MCF 10A (cell line): ENCODE measurements at places on chromosomes 5 and 9. TPM values are rescaled to one million over a fixed set of nuclear protein-coding genes. Genes with fewer than 3 reads are reported as not detected.

Gene NUTM2F
- not detected in 2 replicates for total RNA-seq

Gene BICD2
- total RNA-seq, result 23.1 and 23.5 TPM in 2 replicates

Gene SPATA31C1
- not detected in 2 replicates for total RNA-seq

Gene TYRP1
- total RNA-seq, result not detected in 2 replicates

Gene BOD1
- 129 and 139 TPM in 2 replicates for total RNA-seq

Gene NTRK2
- not detected in 2 replicates for total RNA-seq

Gene NRARP
- total RNA-seq, result 1.4 and 2.2 TPM in 2 replicates

Gene RNF183
- not detected in 2 replicates for total RNA-seq

GRCh38 chr5:101605700-101606099 is 690.4 kb downstream of the SLCO4C1 start:
- H3K27ac ChIP-seq, result no peak overlapping the region
- no peak overlapping the region for H3K4me3 ChIP-seq
- H3K27me3 ChIP-seq, result no peaks in the 10 kb centered on the region
- no peaks in the 10 kb centered on the region for H3K36me3 ChIP-seq
- no peaks in the 10 kb centered on the region for H3K4me1 ChIP-seq

DNA sequence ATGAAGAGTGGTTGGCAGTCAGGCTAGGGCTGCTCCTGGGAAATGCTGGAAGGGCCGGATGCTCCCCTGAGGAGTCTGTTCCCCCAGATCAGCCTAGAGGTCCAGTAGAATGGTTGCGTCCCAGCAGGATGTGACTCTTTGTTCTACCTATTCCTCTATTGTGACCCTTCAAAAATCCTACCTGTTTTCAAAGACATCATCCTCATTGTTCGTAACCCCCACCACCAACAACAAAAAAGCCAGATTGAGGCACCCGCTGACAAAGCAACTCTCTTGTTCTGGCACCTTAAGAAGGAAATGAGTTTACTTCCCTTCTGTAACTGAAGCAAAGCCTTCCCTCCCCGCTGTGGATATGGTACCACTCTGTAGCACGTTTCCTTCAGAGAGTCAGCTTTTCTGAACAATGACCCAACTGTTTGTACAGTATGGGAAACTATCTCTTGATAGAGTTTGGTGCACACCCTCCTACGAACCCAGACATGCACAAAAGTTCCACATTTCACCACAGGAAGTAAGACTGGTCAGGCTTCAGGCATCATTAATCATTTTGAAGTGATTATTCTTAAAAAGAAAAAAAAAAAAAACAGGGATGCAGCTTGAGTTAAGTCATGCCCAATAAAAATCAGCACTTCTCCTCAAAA is 207.2 kb downstream of the ENC1 start:
- peaks cover 6% of the 10 kb centered on the region for H3K36me3 ChIP-seq
- H3K4me1 ChIP-seq, result no peaks in the 10 kb centered on the region
- H3K27ac ChIP-seq, result no peak overlapping the region
- H3K4me3 ChIP-seq, result no peak overlapping the region

DNA sequence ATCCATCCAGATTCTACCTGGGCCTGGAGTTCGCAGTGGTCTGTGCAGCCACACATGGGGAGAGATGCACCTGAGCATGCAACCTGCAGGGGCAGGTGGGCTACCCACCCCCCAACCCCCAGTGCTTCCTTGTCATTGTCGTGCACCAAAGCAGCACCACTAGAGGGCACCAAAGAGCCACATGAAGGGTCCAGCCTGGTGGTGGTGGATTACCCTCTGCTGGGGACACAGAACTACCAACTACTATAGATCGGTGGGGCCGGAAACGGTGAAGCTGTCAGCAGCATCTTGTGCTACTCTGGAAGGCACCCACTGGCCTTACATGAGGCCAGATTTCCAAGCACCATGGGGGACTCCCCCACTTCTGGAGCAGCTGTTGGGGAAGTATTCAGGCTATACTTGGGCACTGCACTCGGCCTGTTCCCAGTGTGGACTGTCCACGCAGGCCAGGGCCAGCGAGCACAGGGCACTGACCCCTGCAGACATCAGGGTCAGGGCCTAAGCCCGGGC is 60.2 kb upstream of the TBC1D2 start:
- H3K4me3 ChIP-seq, result no peak overlapping the region
- H3K27ac ChIP-seq, result no peak overlapping the region
- H3K36me3 ChIP-seq, result no peaks in the 10 kb centered on the region
- peak; percentile 84 for DNase-seq
- peaks cover 6% of the 10 kb centered on the region for H3K4me1 ChIP-seq

DNA sequence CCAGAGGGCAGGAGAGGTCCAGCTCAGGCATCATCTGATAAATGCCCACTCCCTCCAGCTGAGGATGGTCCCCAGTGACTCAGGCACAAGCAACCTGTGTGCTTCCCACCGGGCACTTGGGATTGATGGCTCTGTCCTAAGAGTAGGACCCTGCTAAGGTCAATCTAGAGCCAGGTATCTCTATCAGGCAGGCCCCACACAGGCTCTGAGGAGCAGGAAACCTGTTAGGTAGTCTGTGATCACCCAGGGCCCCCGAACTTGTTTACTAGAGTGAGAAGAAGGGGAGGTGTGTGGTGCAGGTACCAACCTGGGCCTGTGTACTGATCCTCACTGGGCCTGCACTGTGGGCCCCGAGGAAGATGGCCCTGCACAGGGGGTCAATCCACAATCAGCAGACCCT is 119.6 kb upstream of the FSTL4 start:
- H3K36me3 ChIP-seq, result no peaks in the 10 kb centered on the region
- no peak for DNase-seq
- H3K27ac ChIP-seq, result no peak overlapping the region
- H3K4me3 ChIP-seq, result no peak overlapping the region
- peaks cover 9% of the 10 kb centered on the region for H3K27me3 ChIP-seq

DNA sequence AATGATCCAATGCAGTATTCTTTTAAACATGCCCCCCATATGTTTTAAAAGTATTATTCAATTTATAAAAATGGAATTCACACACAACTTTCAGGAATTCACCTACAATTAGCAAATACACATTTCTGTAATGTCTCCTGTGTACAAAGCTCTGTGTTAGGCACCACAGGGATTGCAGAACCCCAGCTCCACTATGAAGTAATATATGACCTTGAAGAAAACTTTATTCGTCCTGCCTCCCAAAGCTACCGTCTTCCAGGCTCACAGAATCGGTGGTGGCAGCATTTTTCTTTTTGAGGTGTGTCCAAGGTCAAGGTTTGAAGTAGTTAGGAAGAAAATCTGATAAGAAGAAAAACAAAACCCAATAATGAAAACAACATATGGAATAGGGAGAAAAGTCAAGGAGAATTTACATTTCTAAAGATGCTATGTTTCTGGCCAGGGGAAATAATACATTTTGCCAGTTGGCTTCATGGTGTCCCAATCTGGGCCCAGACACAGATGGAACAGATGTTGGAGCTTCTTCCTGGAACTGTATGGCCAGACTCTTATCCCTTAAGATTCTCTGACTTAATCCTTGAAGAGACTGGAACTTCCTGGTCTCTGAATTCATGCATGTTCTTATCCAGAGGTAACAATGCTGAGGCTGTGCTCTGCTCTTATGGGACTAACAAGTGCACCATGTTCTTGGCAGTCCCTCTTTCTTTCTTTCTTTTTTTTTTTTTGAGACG is 22.0 kb upstream of the LVRN start:
- H3K4me3 ChIP-seq, result no peak overlapping the region
- DNase-seq, result no peak
- H3K27ac ChIP-seq, result no peak overlapping the region
- H3K36me3 ChIP-seq, result no peaks in the 10 kb centered on the region

GRCh38 chr5:16108418-16108817 is 71.2 kb downstream of the MARCHF11 start:
- no peak for DNase-seq
- H3K27ac ChIP-seq, result no peak overlapping the region
- no peaks in the 10 kb centered on the region for H3K27me3 ChIP-seq

GRCh38 chr5:38451074-38451725 is 105.2 kb downstream of the LIFR start:
- no peak for DNase-seq
- no peak overlapping the region for H3K27ac ChIP-seq
- peaks cover 30% of the 10 kb centered on the region for H3K36me3 ChIP-seq
- H3K4me3 ChIP-seq, result no peak overlapping the region

DNA sequence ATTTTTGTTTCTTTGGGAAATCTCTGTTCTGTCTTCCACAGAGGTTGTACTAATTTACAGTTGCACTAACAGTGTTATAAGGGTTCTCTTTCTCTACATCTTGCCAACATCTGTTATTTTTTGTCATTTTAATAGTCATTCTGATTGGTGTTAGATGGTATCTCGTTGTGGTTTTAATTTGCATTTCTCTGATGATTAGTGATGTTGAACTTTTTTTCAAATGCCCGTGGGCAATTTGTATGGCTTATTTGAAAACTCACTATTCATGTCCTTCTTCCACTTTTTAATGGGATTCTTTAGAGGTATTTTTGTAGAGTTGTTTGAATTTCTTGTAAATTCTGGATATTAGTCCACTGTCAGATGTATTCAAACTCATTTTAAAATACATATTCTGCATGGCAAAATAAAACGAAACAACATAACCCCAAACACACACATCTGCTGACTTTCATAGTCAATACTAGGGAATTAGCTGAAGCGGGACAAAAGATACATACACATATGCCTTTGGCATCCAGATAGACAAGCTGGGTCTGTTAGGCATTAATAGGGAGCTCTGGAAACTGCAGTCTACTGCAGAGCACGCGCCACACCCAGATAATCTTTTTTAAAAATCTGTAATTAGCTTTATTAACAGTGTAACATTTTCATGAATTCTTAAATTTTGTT is 5.8 kb upstream of the SPATA31C2 start:
- peaks cover 44% of the 10 kb centered on the region for H3K27me3 ChIP-seq
- no peaks in the 10 kb centered on the region for H3K36me3 ChIP-seq
- no peak overlapping the region for H3K27ac ChIP-seq
- H3K4me3 ChIP-seq, result no peak overlapping the region
- no peaks in the 10 kb centered on the region for H3K4me1 ChIP-seq
- no peak for DNase-seq

GRCh38 chr5:95081500-95081960 is 203.4 kb downstream of the MCTP1 start:
- H3K4me3 ChIP-seq, result peak overlapping the region; percentile 76
- peak overlapping the region; percentile 84 for H3K27ac ChIP-seq
- no peaks in the 10 kb centered on the region for H3K27me3 ChIP-seq
- DNase-seq, result peak; percentile 93
- peaks cover 28% of the 10 kb centered on the region for H3K4me1 ChIP-seq

DNA sequence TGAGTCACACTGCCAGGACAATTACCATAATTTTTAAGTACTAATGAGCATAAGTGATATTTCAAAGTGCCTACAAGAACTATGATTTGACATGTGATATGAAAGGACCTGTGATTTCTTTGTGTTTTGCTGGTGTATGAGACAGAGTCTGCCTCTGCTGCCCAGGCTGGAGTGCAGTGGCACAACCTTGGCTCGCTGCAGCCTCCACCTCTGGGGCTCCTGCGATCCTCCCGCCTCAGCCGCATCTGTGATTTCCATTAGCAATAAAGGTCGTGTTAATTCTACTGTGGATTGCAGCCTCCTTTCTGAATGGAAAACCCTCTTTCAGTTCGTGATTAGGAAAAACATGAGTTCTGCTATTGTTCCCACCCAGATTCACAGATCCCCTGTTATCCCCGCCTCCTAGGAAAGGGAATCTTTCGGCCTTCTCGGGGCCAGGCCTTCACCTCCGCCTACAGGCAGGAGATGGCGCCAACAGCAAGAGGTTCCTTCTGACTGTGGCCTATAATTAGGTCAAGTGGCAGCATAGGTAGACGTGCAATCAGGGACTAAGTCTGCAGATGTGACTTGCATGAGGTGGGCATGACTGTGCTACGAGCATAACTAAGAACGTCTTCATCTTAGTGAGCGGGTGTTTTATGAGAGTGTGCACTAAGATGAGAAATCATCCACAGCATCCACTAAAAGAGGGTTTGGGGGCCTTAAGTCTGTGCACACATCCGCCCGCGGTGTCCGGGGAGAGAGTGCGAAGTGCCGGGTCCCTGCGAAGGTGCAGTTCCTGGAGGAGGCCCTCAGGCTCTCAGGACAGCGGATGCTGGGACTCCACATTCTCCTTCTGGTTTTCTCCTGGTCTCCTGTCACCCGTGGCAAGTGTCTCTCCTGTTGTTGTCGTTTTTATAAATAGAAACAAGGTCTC is 23.1 kb downstream of the TRIM7 start:
- peak; percentile 89 for DNase-seq
- H3K4me1 ChIP-seq, result peaks cover 12% of the 10 kb centered on the region
- H3K27ac ChIP-seq, result no peak overlapping the region
- no peaks in the 10 kb centered on the region for H3K36me3 ChIP-seq
- peak overlapping the region; percentile 3 for H3K4me3 ChIP-seq

- no peak overlapping the region for H3K27ac ChIP-seq
- H3K36me3 ChIP-seq, result peaks cover 99% of the 10 kb centered on the region
- no peaks in the 10 kb centered on the region for H3K27me3 ChIP-seq
- H3K4me1 ChIP-seq, result no peaks in the 10 kb centered on the region
These were observed 54.4 kb upstream of the LRRTM2 start for GRCh38 chr5:138929571-138929955.

- H3K4me3 ChIP-seq, result no peak overlapping the region
- no peaks in the 10 kb centered on the region for H3K4me1 ChIP-seq
- H3K27me3 ChIP-seq, result no peaks in the 10 kb centered on the region
- no peak overlapping the region for H3K27ac ChIP-seq
- peak; percentile 26 for DNase-seq
- H3K36me3 ChIP-seq, result no peaks in the 10 kb centered on the region
These were observed 366.9 kb upstream of the NUDT12 start for GRCh38 chr5:103929338-103930013.

DNA sequence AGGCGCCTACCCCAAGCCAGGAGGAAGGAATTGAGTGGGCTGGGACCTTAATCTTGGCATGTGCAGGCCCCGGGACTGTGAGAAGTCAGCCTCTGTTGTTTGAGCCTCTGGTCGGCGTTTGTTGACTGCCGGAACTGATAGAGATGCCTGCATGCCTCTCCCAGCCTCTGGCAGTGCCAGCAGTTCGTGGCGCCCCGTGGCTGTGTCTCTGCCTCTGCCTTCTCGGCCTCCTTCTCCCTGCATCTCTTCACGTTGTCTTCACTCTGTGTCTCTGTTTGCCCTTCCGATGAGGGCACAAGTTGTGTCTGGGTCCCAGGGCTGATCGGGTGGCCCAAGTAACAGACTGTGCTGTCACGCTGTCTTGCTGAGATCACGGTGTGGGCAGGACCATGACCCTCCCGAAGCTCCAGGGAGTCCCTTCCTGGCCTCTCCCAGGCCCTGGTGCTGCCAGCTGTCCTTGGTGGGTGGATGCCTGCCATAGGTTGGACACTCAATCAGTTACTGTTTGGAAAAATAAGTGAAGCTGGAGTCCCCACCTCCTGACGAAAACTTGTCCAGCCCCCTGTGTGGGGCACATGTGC is 133.5 kb upstream of the LPCAT1 start:
- no peak overlapping the region for H3K4me3 ChIP-seq
- DNase-seq, result no peak
- peaks cover 6% of the 10 kb centered on the region for H3K36me3 ChIP-seq
- no peak overlapping the region for H3K27ac ChIP-seq
- H3K27me3 ChIP-seq, result peaks cover 58% of the 10 kb centered on the region

- no peak overlapping the region for H3K27ac ChIP-seq
- no peaks in the 10 kb centered on the region for H3K27me3 ChIP-seq
- no peaks in the 10 kb centered on the region for H3K36me3 ChIP-seq
- no peaks in the 10 kb centered on the region for H3K4me1 ChIP-seq
- H3K4me3 ChIP-seq, result no peak overlapping the region
These were observed 278.8 kb downstream of the FSTL4 start for GRCh38 chr5:133333326-133334150.
